ENCODE measurements at places on chromosomes 7 and 10.

GRCh38 chr7:30646154-30646553 lies 36.1 kb downstream of the CRHR2 start:
- no peak for DNase-seq

- no peak for DNase-seq
These were observed 22.3 kb downstream of the RHEB start for GRCh38 chr7:151497306-151497871.

- no peak for DNase-seq
These were observed 206.5 kb upstream of the CNTNAP2 start for GRCh38 chr7:145909991-145910513.

DNA sequence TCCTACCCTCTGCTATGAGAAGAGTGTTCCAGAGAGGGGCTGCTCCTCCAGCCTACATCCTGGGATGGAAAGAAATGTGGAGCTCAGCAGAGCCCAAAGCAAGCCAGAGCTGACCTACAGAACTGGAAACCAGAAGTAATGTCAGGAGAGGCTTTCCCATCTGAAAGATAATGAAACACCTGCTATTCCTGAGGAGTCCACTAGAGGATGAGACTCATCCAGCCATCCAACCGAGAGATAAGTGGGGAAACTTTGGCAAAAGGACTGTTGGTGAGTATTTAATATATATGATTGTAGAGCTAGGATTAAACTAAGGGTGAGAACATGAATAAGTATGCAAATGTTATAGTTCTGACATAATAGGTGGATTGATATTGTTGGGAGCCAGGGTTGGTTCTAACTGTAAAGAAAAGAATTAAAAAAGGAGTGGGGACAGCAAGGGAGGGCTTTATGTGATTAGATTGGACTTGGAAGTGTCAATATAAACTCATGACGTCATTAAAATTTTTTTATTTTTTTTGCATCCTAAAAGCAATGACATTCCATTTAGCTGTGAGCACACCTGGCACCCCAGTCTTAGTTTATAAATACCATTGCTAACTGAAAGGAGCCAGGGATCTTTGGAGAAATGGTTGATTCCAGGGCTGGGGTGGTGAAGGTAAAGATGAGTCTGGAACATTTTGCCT lies 312.8 kb upstream of the NFE2L3 start:
- DNase-seq, result no peak

- DNase-seq, result no peak
These were observed 36.3 kb upstream of the VSIR start for GRCh38 chr10:71809628-71810027.

DNA sequence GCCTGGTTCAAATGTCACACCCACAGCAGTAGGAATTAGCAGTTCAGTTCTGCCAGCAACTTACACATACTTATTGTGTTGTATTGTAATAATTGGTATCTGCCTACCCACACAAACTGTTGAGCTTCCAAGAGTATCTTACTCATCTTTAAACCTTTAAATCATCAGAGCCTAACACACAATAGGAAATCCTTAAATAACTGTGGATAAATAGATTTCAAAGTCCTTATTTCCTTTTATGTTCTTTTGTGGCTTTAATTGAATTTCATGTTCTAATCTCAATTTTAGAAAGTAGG lies 3.9 kb downstream of the CASD1 start:
- no peak for DNase-seq

GRCh38 chr10:101774589-101775272 lies 1.2 kb downstream of the FGF8 start:
- no peak for DNase-seq

DNA sequence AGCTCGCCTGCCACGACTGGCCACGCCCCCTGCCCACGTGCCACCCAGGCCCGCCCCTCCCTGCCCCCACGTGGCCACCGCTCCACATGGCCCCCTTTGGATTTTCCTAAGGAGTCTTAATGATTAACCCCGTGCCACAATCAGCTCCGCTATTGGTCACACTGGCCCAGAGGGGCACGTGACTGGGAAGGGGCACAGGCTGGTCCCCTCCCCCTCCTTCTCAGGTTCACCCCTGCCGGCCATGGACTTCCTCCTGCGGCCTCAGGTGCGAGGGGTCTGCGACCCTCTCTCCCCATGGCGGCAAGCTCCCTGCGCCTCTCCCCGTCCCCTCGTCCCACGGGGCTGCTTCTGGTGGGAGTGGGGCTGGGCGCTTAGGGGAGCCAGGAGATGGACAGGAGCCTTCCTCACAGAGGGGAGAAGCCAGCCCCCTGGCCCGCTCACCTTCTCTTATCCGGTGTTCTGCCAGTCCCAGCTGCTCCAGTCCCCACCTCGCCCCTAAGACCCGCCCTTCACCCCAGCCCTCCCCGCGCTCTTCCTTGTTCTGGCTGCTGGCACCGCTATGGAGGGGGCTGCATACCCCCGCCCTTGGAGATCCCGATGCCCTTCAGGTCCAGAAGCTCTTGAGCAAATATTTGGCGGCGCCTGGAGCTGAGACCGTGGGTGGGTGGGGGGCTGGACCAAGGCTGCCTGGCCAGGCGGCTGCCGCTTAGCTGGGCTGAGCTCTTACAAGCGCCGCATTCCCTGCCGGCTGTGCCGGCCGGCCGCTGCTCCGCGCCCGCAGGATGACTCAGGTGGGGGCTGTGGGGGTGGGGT lies 3.2 kb downstream of the SLC4A2 start:
- DNase-seq, result no peak

- DNase-seq, result no peak
These were observed 38.4 kb downstream of the ANK3 start for GRCh38 chr10:60351191-60351853.

GRCh38 chr10:93796167-93796566 lies 38.4 kb downstream of the LGI1 start:
- no peak for DNase-seq

DNA sequence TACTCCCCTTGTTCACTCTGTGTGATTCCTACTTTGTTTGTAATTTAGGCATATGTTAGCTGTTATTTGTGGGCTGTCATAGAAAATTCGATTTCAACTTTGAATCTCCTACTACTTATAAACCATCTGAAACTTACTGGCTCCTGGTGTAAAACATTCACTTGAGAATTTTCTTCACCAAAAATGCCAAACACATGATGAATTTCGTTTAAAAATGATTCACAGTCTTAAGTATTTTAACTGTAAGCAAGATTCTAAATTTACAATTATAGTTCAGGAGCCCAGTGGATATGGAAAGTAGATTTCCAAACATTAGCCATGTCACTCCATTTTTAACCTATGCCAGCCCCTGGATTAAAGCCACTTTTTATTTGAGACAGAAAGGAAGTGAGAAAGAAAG lies 3.1 kb downstream of the CPED1 start:
- no peak for DNase-seq

DNA sequence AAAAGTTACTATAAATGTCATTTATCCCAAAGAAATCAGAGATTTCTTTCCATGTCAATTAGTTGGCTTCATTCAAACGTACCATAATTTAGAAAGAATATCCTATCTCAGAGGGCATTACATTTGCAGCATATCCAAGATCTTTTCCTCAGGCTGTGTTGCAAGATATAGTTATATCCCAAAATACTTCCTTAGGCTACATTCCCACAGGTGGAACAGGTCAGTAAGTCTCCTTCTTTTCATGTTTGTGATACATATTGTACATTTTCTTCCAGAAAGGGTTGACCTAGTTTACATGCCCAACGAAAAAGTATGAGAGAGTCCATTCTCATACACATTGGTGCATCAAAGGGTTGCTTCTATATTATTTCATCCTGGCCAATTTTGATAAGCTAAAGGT lies 26.9 kb upstream of the VWA2 start:
- DNase-seq, result no peak

- no peak for DNase-seq
These were observed 21.0 kb downstream of the ZCCHC24 start for GRCh38 chr10:79424221-79425073.

DNA sequence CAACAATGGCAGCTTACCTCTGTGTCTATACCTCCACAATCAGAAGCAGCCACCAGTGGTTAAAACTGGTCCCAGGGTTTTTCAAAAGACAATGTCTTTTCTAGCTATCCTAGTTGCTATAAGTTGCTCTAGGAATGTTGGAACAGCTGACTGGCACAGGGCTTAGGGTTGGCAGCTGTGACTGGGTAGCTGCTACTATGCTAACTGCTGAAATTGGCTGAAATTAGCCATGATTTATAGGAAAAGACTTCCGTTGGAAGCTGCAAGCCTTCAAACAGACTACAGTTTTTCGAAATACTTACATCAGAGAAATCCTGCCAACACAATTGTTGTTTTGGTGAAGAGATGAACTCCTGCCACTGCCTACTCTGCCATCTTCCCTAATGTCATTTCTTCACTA lies 102.3 kb downstream of the MKX start:
- DNase-seq, result no peak

- peak; percentile 27 for DNase-seq
These were observed 3.7 kb upstream of the ZNF800 start for GRCh38 chr7:127396184-127396583.

Data from stimulated activated CD4-positive, alpha-beta T cell treated with anti-CD3 and anti-CD28 coated beads, Interleukin-2, amount 100 ng/mL, for 24 hours (primary cell).